PC-9 (cell line): ENCODE measurements at places on chromosomes 7 and 10. TPM values are rescaled to one million over a fixed set of nuclear protein-coding genes. Genes with fewer than 3 reads are reported as not detected.

SORBS1 gene
- 5.0 and 5.5 TPM in 2 replicates for total RNA-seq

DNA sequence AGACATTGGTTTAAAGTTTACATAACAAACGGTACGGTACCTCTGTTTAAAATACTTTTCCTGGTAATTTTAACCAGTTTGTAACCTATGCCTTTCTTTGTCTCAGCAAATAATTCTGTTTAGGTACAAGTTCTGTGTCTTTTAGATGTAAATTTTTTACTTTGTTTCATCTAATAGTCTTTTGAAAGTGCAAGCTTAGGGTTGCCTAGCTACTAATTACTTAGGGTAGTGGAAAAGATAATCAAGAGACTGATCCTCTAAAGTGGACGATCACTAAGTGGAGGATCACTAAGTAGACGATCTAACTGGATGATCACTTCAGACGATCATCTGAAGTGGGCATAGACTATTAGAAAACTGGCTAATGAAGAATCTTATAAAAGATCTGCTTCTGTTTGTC is 16.1 kb upstream of the FKBP9 start:
- H3K27ac ChIP-seq: no peak overlapping the region
- peak overlapping the region; percentile 78 for H3K4me3 ChIP-seq
- no peaks in the 10 kb centered on the region; the same call in 1 of the 2 replicates for H3K36me3 ChIP-seq
- H3K27me3 ChIP-seq: no peaks in the 10 kb centered on the region

DNA sequence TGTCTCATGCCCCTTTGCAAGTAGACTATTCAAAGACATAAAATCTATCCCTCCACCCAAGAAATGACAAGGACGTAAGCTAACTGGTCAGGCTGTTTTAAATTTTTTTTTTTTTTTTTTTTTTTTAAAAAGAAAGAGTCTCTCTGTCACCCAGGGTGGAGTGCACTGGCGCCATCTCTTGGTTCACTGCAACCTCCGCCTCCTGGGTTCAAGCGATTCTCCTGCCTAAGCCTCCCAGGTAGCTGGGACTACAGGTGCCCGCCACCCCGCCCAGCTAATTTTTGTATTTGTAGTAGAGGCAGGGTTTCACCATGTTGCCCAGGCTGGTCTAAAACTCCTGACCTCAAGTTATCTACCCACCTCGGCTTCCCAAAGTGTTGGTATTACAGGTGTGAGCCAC is 11.2 kb downstream of the TRA2A start:
- no peaks in the 10 kb centered on the region for H3K27me3 ChIP-seq
- no peak overlapping the region for H3K4me3 ChIP-seq
- no peaks in the 10 kb centered on the region; the same call in 1 of the 2 replicates for H3K4me1 ChIP-seq
- no peak overlapping the region for H3K27ac ChIP-seq
- DNase-seq: no peak

GRCh38 chr10:116444527-116445142 is 17.0 kb downstream of the PNLIPRP3 start:
- no peaks in the 10 kb centered on the region for H3K36me3 ChIP-seq
- no peak overlapping the region for H3K4me3 ChIP-seq
- H3K27me3 ChIP-seq: 0 out of 2 replicates have a peak, but pooled peaks cover 3% of the 10 kb centered on the region

GRCh38 chr7:114085592-114086501 is 167.0 kb upstream of the PPP1R3A start:
- H3K4me1 ChIP-seq: peaks cover 11% of the 10 kb centered on the region; the same call in 1 of the 2 replicates
- H3K27ac ChIP-seq: peak overlapping the region; percentile 20; the same call in 1 of the 2 replicates
- peak overlapping the region; percentile 88 for H3K4me3 ChIP-seq
- DNase-seq: peak; percentile 77
- H3K27me3 ChIP-seq: peaks cover 5% of the 10 kb centered on the region

GRCh38 chr10:109933984-109934565 is 10.8 kb upstream of the XPNPEP1 start:
- peaks cover 14% of the 10 kb centered on the region; the same call in 1 of the 2 replicates for H3K4me1 ChIP-seq
- H3K4me3 ChIP-seq: no peak overlapping the region
- no peaks in the 10 kb centered on the region for H3K27me3 ChIP-seq

- no peaks in the 10 kb centered on the region for H3K27me3 ChIP-seq
- H3K36me3 ChIP-seq: no peaks in the 10 kb centered on the region
- H3K4me1 ChIP-seq: peaks cover 12% of the 10 kb centered on the region; the same call in 1 of the 2 replicates
- peak overlapping the region; percentile 95 for H3K4me3 ChIP-seq
Measured at GRCh38 chr7:82443036-82443546, 486 bp downstream of the CACNA2D1 start.
